CD8-positive, alpha-beta memory T cell (primary cell): ENCODE measurements at places on chromosomes 16 and 17. TPM values are rescaled to one million over a fixed set of nuclear protein-coding genes. Genes with fewer than 3 reads are reported as not detected.

DNA sequence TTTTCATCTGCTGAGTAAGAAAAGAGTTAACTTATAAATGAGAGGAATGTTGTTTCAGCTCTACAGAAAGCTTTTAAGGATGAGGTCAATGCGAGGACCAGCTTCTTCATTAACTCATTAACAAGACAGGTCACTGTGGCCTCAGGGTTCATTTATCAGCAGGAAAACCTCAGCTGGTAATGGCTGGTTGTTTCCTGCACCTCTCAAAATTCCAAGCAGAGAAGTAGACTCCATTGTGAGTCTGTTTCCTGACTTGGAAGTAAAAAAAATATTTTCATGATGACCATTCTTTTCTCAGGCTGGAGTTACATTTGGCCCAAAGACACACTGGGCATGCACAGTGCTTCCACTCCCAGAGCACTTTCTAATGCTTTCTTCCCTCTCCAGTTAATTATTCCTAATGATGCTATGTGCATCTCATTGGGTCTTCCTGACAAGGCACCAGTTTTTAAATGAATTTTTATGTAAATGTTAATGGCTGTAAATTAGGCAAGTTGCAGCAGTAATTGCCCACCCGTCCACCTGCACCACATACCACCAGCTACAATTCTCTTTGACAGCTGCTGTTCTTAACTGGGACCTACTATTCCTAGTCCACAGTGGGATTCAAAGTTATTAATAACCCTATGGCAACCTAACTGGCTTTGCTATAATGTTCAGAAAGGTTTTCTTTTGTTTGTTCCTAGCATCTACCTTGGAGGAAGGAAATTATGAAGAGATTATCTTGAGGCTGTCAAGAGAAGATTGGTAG, 89.5 kb upstream of the BCAR1 start:
- no peak for DNase-seq

DNA sequence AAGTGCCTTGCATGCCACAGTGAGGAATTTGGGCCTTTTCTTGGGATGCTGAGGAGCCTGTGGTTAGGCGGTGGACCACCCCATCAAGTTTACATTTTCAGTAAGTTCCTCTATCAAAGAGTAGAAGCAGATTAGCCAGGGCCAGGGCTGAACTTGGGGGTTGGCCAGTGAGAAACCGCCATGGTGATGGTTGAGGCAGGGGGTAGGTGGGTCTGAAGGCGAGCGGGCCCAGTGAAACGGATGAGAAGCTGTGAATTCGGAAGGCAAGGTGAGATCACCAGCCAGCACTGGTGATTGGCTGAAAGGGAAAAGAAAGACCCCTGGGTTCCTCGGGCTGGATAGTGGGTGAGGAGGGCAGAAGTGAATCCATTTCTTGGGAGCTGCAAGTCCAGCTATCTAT, 311.4 kb downstream of the CBLN1 start:
- DNase-seq, result no peak

WRAP53 gene
- polyA plus RNA-seq, result 16.6 TPM

RASD1 gene
- polyA plus RNA-seq, result 1.0 TPM

BRIP1 gene
- polyA plus RNA-seq, result 0.86 TPM

KRT40 gene
- polyA plus RNA-seq, result not detected
